ENCODE measurements at places on chromosomes 2 and 18.

DNA sequence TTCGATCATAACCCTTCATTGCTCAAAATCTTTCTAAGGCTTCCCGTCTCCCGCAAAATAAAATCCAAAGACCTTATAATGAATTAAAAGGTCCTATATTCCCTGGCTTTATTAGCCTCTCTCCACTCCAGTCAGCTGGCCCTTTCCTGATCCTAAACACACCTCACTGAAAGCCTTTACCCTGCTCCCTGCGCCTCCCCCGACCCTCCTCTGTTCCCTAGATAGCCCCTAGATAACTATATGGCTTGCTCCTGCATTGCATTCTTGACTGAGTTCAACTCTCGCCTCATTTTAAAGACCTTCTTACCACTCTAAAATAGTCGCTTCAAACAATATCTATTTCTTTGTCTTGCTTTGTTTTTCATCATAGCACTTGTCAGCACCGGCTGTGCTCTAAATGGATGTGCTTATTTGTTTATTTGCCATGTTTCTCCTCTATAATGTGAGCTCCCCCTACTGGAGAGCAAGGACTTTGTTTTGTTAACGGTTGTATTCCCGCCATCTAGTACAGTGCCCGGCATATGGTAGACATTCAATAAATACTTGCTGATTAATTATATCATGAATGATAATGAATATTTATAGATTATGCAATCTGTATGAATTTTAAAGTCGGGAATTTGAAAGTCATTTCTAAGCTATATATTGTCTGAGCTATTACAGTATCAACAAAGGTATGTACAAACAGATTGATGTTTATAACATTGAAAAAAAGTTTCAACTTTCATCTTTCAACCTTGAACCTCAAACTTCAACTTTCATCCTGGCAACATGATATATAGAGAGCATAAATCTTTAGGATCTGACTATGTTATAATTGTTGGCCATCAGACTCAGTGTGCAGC lies 32.4 kb upstream of the VIT start:
- DNase-seq = no peak

DNA sequence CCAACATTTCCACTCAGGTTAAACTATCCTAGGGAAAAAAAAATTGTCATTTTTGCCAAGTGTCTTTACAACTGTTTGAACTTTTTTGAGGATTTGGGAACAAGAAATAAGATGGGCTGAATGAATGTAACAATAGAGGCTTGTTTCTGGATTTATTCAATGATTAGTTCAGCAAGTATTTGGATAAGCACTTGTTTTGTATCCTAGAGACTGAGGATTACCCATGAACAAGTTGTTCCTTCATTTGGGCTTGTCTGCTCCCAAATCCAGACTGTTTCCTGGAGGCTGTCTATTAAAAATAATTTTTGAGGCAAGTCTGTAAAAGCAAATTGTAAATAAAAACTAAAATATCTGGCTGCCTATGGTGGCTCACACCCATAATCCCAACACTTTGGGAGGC lies 62.0 kb upstream of the CSRNP3 start:
- DNase-seq = no peak

DNA sequence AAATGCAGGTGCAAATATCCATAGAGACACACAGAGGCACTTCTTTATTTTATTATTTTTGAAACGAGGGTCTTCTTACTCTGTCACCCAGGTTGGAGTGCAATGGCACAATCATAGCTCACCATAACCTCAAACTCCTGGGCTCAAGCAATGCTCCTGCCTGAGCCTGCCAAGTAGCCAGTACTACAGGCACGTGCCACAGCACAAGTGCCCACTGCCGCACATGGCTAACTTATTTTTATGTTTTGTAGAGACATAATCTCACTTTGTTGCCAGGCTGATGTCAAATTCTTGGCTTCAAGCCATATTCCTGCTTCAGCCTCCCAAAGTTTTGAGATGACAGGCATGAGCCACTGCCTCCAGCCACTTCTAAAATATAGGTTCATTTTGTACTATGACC lies 537.6 kb downstream of the THSD7B start:
- DNase-seq = no peak

DNA sequence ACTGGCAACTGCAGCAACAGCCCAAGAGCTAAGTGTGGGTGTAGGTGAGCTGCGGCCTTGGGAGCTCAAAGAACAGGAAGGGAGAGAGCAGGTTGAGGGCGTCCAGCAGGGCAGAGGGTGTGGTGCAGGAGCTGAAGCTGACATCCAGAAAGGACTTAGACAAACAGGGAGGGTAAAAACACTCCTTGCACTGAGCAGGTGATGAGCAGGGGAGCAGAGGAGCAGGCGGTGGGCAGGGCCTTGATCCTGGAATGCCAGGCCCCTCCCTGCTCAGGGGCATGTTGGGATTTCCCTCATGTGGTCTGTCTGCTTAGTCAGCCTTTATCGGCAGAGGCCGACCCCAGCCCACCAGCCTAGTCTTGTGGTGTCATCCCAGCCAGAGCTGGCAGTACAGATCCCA lies 63.6 kb downstream of the VSNL1 start:
- no peak for DNase-seq

DNA sequence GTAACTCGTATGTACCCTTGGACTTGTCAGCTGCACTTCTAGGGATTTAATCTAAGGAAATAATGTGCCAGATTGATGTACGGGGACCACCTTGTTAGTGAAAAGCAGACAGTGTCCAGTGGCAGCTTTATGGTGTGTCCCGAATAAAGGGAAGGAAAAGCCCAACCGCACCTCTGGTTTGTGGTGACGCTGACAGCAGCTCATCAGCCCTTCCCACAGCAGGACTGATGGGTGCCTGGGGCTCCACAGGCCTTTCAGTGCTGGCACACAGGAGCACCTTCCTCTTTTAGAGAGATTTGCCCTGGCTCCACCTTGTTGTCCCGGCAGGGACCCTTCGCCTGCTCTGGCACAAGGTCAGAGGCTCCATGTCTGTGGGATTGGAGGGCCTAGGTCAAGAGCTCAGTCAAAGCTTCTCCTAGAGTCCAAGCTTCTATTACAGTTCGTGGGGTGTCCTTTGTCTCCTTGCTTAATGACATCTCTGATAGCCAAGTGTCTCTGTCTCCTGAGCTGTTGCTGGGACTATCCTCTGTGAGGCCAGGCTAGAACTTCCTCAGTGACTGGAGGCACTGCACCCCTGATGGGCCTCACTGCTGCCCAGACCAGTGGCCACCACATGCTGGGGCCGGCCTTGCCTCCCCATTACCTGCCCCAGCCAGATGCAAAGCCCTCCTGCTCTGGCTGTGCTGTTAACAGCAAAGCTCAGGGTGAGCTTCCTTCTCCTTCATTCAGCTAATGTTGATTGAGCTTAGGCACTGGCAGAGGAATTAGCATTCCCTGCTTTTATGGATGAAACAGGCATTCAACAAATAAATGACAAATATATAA lies 33.0 kb upstream of the SCLY start:
- no peak for DNase-seq

DNA sequence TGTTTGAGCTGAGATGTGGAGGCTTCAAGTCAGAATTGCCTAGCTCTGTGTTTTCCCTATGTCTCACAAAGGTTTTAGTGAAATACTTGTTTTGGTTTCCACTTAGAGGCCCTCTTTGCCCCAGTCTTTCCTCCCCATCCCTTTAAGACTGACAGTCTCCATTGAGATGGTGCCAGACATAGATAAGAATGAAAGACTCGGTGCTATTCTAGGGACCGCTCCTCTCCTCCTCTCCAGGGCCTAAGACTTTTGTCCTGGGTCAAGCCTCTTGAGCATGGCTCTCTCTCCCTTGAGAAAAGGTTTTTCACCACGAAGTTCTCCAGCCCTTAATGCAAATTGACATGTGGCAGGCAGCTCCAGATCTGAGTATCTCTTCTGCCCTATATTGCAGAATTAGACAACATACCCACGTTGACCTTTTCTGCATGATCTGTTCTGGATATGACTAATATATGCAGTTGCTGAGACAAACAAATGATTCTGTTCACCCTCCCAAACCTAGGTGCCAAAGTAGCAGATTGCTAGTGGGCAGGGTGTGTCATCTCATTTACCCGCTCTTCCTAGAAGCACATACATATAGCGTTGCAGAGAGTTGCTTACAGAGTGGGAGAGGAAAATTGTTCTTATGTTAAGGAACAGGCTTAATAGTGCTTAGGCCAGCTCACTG lies 47.5 kb upstream of the ACSL3 start:
- no peak for DNase-seq

GRCh38 chr2:50746526-50746925 lies 285.4 kb downstream of the NRXN1 start:
- DNase-seq = no peak

GRCh38 chr18:11052800-11053199 lies 96.6 kb downstream of the PIEZO2 start:
- no peak for DNase-seq

DNA sequence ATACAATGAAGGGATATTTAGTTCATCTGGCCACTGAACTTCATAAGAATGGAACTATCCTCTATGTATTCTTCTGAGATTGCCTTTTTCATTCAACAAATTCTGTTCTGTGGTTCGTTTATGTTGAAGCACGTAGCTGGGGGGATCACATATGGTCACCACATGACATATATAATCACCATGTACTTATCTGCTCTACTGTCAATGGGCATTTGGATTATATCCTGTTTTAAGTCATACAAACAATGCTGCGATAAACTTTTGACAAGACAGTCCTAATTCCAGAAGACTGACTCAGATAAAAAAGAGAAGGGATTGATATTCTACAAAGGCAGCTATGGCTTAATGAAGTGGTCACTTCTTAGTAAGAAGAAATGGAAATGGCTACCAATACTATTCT lies 116.0 kb upstream of the CCDC195 start:
- DNase-seq = no peak

DNA sequence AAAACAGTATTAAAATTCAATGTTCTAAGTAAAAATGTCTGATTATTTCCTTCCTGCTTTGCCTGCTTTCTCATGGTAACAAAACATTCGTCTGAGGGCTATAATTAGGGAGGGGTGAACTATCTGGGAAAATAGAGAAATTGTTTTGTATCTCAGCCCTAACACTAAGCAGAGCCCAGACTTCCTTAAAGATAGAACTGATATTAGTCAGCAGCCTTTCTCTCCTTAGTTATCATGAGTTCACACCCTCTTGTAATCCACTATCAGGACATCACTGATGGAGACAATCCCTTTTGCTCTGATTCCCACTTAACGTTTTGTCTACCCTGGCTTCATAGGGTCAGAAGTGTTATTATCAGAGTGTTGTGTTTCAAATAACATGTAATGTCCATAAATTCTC lies 701.1 kb upstream of the ZEB2 start:
- DNase-seq = no peak

DNA sequence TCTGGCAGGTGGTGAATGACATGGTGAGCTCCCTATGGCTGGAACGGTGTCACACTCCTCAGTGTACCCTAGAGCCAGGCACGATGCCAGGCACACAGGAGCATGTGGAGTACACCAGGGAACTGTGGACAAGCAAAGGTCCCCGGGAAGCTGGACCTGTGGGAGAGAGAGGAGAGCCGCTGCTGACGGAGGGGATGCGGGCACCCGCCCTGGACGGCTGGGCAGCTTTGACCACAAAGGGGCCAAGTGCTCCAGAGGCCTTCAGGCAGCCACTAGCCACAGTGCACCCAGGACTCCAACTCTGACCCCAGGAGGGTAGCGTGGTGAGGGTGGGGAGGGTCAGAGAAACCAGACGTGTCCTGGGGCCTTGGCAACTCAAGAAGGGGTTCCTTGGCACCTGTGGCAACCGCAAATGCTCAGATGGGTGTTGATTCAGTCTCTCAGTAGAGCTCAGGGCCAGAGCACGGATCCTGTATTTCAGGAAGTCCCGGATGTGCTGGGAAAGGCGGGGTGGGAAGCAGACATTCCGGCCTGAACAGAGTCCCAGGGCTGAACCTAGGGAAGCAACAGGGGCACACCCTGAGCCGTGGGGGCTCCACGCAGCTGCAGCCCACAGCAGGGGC lies 2.3 kb upstream of the MAB21L4 start:
- no peak for DNase-seq

GRCh38 chr2:175154661-175155082 lies 13.3 kb downstream of the ATF2 start:
- no peak for DNase-seq

DNA sequence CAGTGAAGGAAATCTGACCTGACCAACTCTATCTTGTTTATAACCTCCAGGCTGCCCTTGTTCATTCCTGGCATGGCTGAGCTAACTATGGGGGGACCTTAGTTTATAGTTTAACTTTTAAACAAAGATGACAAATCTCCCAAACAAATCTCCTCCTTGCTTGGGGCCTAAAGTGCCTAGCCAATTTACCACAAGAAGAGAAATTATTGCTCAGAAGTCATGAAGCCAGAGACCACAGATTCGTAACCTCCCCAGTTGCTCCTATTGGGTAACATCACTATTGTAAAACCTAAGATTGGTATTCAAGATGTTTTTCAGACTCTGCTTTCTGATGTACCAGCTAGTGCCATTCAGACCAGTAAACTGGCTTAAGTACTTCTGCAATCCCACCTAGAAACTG lies 649.4 kb upstream of the SLC8A1 start:
- no peak for DNase-seq

DNA sequence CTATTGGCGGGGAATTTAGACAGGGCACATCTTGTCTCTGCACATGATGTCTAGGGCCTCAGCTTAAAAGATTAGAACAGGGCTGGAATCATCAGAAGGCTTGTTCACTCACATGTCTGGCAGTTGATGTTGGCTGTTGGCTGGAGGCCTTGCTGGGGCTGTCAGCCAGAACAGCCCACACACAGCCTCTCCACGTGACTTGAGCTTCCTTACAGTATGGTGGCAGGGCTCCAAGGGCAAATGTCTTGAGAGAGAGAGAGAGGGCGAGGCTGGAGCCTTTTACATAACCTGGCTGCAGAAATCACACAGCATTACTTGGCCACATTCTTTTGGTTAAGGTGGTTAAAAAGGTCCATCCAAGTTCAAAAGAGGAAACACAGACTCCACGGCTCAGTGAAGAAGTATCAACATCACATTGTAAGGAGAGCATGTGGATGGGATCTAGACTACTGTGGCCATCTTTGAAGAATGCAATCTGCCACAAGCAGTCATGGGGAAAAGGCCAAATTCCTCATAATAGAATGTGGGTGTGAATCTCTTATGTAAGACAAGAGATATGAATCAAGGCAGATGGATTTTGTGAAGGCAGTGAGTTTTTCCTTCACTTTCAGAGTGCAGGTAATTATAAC lies 30.4 kb downstream of the SRSF7 start:
- no peak for DNase-seq

DNA sequence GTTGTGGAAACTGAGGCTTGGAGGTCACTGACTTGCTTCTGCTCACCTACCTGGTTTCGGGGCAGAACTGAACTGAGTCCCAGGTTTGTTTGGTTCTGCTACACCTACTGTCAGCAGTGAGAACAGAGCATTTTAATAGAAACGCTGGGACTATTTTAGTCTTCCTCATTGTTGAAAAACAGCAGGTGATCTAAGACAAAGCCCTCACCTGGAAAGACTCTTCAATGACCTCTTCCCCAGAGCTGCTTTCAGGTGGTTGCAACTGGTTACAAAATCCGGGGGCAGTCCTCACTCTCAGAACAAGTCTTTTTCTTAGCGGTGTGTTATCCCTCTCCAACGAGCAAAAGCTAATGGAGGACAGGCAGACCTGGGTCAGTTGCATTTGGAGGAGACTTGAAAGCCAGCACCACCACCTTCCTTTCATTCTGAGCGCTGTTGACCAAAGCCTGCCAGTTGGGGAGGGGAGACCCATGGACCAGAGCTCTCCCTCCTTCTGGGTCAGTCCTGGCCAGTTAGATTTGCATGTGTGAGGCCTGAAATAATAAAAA lies 217.0 kb downstream of the NCK2 start:
- DNase-seq = no peak

Data from activated T-helper 9 cell treated with anti-CD3 and anti-CD28 coated beads, Interleukin-2, amount 50 U/mL, for 16 hours (primary cell).